ENCODE measurements at places on chromosomes 12 and 14.

- DNase-seq: no peak
Observed at GRCh38 chr12:30828686-30829085, 73.9 kb upstream of the CAPRIN2 start.

GRCh38 chr12:9779209-9779608, 18.5 kb upstream of the CD69 start:
- no peak for DNase-seq

DNA sequence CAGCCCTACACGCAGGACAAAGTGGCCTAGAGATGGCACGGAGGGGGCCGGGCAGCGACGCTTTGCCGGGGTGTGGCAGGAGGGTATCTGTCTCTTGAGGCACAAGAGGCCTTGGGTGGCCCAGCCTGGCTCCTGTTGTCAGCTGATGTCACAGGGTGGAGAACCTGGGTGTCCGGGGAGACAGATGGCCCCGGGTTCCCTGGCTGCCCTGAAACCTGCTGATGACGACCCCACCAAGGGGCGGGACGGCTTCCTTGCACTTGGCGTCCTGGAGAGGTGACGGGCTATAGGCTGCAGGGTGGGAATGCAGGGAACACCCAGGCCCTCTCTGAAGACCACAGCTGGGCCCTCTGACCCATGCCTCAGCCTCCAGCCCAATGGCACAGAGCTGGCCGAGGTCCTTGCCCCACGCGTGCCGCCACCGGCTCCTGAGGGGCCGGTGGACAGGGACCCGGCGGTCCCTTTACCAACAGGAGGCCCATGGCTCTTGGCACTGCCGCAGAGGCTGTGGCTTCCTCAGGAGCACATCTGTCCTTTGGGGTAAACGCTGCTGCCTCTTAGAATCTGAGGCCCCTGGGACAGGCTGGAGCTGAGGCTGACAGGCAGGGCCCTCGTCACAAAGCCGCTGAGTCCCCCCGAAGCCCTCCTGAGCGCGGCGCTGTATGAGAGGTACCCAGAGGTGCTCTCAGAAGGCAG, 16.4 kb downstream of the TRMT61A start:
- no peak for DNase-seq

DNA sequence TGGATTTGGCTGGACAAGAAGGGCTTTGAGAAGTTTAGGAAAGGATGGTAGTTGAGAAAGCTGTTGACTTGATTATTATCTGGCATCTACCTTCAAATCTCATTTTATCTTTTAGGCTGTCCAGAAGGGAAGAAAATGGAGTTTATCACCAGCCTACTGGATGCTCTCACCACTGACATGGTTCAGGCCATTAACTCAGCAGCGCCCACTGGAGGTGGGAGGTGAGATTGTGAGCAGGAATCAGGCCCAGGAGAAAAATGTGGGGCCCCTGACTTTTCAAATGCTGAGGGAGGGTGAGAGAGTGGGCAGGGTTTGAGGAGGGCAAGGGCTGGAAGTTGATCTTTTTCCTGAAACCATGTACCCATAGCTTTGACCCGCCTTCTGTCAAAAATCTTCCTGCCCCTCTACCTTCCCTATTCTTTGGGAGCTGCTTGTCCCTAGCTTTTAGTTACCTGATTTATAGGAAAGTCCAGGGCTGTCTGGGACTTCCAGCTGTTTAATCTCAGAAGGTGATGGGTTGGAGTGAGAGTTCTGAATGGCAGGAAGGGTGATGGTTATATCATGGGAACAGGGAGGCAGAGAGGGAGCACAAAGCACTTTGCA, 134.2 kb downstream of the SMOC1 start:
- DNase-seq: no peak

DNA sequence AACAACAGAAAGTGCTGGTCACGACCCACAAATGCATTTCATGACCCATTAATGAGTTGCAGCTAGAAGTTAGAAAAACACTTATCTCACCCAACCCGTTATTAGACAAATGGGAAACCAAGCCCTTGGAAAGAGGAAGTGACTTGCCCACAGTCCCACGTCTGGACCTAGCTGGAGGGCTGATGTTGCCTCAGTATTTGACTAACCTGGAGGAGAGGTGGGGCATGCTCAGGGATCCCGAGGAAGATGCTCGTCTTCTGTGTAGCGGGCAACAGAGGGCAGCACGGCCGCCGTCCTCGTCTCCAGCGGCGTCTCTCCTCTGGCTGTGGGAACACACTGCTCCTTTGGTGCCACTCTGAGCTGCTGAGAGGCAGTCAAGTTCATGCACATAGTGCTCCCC, 12.7 kb downstream of the CCND2 start:
- no peak for DNase-seq

- DNase-seq: no peak
Observed at GRCh38 chr14:97046967-97047366, 249.8 kb downstream of the VRK1 start.

All from smooth muscle cell of the brain vasculature (primary cell).